ENCODE measurements at places on chromosomes 16 and 17.

- no peak for DNase-seq
Measured at GRCh38 chr17:49829026-49829425, 18.8 kb downstream of the TAC4 start.

DNA sequence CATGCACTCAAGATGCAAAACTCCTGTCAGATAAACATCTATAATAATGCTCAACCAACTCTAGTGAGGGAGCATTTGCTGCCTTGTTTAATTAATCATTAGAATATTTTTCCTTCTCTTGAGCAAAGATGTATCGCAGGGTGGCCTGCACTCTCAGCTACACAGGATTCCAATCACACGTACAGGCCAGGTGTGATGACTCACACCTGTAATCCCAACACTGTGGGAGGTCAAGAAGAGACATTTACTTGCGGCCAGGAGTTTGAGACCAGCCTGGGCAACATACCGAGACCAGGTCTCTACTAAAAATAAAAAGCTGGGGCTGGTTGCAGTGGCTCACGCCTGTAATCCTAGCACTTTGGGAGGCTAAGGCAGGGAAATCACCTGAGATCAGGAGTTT lies 49.1 kb downstream of the ARHGAP17 start:
- DNase-seq = no peak

- no peak for DNase-seq
Measured at GRCh38 chr17:78179372-78179771, 7.5 kb downstream of the TK1 start.

GRCh38 chr17:40517286-40517662 lies 15.9 kb upstream of the TNS4 start:
- DNase-seq = no peak
